ENCODE measurements at places on chromosomes 3 and 15. TPM values are rescaled to one million over a fixed set of nuclear protein-coding genes. Genes with fewer than 3 reads are reported as not detected.

The ZKSCAN7 gene
- 2.8 TPM for total RNA-seq

The DHFR2 gene
- 3.8 TPM for total RNA-seq

The LSMEM2 gene
- 1.4 TPM for total RNA-seq

The ZNF660 gene
- total RNA-seq: 1.8 TPM

The RHOV gene
- not detected for total RNA-seq

The CFAP100 gene
- not detected for total RNA-seq

The ABI3BP gene
- 59.8 TPM for total RNA-seq

The DET1 gene
- 5.3 TPM for total RNA-seq

The DZIP1L gene
- 5.5 TPM for total RNA-seq

The UNC13C gene
- 0.09 TPM for total RNA-seq

The CYP8B1 gene
- not detected for total RNA-seq

The MKRN3 gene
- total RNA-seq: 0.65 TPM

The HDGFL3 gene
- total RNA-seq: 30.6 TPM

The NR2F2 gene
- total RNA-seq: 41.2 TPM

DNA sequence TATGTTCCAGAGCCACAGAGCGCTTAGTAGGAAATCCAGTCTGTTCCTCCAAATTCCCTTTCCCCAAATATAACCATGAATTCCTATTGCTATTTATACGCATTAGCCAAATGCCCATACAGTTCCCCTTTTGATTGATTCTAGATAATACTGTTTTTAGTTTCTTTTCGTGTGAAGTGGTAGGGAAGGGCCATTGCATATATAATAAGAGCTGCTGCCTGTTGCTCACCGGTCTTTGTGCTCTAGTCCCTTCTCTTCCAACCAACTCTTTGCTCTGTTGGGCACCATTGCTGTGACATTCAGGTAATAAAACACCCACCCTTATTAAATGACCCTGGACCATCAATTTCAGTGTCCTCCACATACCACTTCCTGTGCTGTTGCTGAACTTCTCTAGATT, 379.9 kb upstream of the KCNMB2 start:
- DNase-seq: no peak

DNA sequence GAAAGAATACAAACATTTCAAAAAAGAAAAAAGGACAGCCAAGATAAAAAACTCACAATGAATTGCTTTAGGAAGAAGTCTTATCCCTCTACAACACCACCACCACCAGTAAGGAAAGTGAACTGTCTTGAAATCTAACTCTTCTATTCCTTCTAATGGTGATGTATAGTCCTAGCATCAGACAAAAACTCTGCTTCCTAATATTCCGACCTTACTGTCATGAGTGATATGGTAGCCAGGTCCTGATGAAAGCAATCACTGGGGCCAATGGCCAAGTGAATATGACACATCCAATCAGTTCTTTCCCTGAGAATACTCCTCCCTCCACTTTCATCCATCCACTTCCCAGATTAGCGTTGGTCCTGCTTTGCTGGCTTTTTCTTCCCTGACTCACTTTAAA, 14.8 kb downstream of the GK5 start:
- DNase-seq: no peak

- DNase-seq: no peak
Observed at GRCh38 chr15:93298901-93299300, 209.9 kb upstream of the RGMA start.

- DNase-seq: no peak
Observed at GRCh38 chr3:118472586-118472985, 562.1 kb downstream of the IGSF11 start.

DNA sequence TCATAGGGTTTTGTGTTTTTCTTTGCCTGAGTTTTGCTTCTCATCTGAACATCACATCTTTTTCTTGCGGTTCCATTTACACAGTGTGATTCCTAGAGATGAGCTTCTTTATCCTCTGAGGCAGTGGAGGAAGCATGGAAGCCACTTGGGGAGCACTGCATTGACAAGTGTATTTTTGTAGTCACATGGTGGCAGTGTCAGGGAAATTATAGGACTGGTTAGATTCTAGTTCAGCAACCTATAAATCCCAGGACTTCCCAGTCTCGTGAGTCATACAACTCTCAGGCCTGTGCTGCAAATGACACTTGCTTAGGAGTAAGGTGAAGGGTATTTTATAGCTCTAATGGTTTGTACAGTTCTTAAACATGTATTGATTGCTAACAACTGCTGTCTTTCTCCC, 58.4 kb downstream of the RBM6 start:
- no peak for DNase-seq

- no peak for DNase-seq
Observed at GRCh38 chr3:10553591-10554235, 48.3 kb upstream of the ATP2B2 start.

- no peak for DNase-seq
Observed at GRCh38 chr3:132469326-132469725, 52.0 kb downstream of the DNAJC13 start.

DNA sequence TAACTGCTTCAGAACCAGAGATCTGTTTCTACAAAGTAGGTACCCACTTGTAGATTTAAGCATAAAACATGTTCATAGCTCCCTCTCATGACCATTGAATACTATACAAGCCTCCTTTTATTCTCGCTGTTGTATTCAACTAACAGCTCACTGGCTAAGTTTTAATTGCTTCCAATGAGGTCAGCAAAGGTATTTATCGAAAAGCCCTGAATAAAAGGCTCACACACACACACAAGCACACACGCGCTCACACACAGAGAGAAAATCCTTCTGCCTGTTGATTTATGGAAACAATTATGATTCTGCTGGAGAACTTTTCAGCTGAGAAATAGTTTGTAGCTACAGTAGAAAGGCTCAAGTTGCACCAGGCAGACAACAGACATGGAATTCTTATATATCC, at the start of gene FGF7:
TSS of gene FGF7 (plus strand) at position 222 of the 400 bp plus-strand sequence. CDS start 1,056 bp downstream, outside the sequence.
- DNase-seq: no peak

- no peak for DNase-seq
Observed at GRCh38 chr3:188673646-188674186, 498.1 kb upstream of the TPRG1 start.

DNA sequence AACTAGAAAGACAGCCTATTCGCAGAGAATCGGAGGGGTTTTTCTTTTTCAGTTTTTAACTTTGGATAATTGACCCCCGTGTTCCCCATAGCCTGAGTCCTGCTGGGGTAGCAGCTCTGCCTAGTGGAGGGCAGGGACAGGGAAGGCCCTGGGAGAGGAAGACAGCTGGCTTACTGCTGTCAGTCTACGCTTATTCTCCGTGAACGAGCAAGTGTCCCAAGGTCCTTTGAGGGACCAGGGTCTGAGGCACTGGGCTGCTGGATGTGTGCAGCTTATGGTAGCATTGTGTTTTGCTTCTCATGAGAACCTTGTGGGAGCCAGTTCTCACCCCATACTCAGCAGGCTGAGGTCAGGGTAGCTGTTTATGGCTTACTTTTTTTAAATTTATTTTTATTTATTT, 3.0 kb downstream of the LIMD1 start:
- DNase-seq: no peak

- DNase-seq: no peak
Observed at GRCh38 chr15:67741308-67741707, 84.0 kb upstream of the SKOR1 start.

- DNase-seq: no peak
Observed at GRCh38 chr3:66253790-66254620, 33.2 kb downstream of the SLC25A26 start.

DNA sequence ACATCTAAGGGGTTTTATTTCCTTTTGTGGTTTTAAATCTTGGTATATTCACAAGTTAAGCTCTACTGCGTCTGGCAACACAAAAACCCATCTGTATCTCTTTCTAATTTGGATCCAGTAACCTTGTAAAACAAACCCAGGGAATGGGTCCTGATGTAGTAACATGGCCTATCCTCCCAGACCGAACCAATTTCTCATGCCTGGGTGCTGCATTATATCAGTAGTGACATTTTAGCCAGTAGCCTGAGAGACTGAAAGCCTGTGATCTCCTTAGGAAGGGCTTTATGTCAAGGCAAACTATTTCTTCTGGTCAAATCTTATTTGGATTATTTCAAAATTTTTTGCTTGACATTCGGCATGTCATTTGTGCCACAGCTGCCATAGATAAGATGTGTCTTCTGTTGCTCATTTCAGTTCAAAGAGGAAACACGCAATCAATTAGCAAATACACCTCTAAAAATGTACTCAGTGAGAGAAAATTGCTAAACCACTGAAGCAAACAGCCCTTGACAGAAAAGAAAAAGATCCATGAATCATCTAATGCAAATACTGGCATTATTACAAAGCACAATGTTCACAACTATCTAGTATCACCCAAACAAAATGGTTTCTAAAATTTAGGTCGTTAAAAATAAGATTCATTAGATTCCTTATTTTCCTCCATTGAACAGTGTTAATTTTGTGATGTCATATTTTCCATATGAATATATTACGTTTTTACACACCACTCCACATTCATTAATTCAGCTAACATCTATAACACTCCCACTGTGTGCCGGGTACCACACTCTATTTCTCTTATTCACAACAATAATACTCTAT, 4.0 kb downstream of the NPTN start:
- DNase-seq: no peak

DNA sequence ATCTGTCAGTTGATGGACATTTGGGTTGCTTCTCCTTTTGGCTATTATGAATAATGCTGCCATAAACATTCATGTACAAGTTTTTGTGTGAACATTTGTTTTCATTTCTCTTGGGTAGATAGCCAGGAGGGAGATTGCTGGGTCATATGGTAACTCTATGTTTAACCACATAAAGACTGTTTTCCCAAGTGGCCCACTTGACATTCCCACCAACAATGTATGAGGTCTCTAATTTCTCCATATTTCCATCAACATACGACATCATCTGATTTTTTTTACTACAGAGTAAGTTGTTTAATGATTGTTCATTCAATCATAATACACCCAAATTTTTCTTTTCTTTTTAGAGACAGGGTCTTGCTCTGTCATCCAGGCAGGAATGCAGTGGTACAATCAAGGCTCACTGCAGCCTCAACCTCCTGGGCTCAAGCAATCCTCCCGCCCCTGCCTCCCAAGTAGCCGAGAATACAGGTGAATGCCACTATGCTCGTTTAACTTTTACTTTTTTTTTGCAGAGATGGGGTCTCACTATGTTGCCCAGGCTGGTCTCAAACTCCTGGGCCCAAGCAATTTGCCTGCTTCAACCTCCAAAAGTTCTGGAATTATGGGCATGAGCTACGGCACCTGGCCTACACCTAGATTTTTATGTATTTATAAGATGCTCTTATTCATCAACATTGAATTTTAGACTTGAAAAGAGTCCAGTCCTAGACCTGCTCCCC, 6.8 kb downstream of the IP6K1 start:
- no peak for DNase-seq

GRCh38 chr3:30681649-30682211, 75.3 kb downstream of the TGFBR2 start:
- peak; percentile 80 for DNase-seq

- no peak for DNase-seq
Observed at GRCh38 chr15:52020221-52021085, 1.4 kb downstream of the MAPK6 start.

DNA sequence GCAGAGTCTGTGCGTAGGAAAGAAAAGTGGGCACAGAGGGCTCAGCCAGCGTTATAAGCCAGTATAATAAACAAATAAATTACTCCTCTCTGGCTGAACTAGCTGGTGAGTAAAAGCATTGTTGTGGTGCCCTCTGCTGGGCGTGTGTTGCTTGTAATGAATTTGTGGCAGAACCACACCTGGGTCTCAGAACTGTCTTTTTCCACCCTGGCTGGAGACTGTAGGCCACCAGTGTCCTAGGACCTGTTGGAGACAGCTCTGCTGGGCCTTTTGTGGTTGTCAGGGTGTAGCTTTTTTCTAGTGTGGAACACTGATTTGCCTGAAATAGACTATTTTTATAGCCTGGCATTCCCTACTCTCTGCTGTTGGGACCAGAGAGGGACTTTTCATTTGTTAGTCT, 130.5 kb upstream of the EIF1B start:
- DNase-seq: peak; percentile 79

- DNase-seq: no peak
Observed at GRCh38 chr3:190084983-190085382, 35.7 kb downstream of the P3H2 start.

DNA sequence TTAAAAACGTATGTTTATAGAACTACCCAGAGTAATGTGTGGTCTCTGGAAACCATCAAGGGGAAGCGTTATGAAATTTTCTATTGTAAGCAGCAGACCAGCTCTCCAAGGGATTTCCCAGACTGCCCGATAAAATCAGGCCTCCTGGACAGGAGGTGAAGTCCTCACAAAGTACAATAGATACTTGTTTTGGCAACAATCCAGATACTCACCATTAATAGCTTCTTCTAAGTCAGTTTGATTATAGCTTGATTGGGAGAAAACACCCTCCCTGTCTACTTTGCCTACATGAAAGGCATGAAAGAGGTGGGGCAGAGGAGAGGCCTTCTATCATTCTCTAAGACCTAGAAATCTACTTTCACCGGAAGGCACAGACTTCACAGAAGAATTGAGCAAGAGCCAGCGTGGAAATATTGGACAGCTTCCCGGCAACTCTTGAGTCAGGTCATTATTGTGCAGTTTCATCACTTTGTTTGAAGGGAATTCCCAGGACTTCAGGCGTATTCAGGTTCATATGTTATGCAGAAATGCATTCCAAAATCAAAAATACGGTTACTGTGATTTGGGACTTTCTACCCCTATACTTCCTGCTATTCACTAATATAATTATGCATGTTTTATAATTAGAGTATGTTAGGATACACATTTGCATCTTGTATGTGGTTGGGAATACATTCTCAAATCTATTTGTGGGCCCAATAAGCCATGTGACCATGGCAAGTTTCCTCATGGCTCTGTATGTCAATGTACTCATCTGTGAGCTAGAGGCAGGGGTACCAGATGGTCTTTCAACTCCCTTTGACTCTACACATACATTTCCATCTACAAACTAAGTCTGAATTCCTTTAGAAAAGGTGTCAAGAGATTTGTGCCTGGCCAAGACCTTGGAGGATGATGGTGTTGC, 103.5 kb downstream of the CD47 start:
- peak; percentile 85 for DNase-seq

- peak; percentile 66 for DNase-seq
Observed at GRCh38 chr3:127052121-127052561, 69.2 kb downstream of the PLXNA1 start.

DNA sequence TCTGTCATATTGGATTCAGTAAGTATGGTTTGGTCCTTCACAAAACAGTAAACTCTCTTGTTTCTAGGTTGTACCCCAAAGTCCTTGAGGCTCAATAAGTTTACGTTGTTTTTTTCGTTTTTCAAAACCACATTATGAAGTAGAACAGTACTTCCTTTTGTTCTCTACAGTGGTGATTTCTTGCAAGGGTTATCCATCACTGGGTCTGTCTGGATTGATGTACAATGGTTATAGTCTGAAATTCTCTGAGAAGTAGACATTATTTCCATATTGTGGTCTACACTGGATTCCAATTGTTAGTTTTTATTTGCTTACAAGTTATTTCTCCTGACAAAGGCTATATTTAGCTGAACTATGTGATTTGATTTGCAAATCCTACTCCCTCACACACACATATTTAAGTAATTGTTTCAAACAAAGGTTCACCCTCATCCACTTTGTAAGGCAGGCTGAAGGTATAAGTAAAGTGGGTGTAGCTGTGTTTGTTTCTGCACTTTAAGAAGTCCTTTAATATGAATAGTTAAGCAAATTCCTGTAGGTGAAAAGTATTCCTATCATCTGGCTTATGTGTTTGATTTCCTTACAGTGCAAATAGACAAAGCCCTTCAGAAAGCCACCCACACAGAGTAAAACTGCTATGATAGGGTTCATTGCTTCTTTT, 64.2 kb upstream of the MME start:
- no peak for DNase-seq

GRCh38 chr15:57806003-57806402, 99.5 kb downstream of the POLR2M start:
- DNase-seq: no peak

Data from left cardiac atrium (tissue), 4 donors.